ENCODE measurements at places on chromosomes 7 and 10. TPM values are rescaled to one million over a fixed set of nuclear protein-coding genes. Genes with fewer than 3 reads are reported as not detected.

- no peak for DNase-seq
Measured at GRCh38 chr7:28005075-28005846, 175.3 kb downstream of the JAZF1 start.

DNA sequence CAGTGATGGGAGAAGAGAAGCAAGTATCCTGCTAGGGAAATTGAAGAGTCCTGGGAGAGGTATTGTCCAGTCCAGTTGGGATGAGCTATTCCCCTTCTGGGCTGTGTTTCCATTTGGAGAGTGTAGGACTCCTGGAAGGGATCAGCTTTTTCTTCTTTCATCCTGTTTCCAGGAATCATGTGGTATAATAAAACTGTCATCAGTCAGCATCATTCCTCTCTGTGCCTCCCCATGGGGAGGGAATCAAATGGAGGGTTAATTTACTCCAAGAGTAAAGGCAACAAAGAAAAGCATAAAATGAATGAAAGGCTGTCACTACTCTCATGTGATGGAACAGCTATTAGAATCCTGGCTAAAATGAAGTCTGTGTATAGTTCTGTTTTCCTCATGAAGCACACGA is 429.9 kb downstream of the SORCS3 start:
- no peak for DNase-seq

DNA sequence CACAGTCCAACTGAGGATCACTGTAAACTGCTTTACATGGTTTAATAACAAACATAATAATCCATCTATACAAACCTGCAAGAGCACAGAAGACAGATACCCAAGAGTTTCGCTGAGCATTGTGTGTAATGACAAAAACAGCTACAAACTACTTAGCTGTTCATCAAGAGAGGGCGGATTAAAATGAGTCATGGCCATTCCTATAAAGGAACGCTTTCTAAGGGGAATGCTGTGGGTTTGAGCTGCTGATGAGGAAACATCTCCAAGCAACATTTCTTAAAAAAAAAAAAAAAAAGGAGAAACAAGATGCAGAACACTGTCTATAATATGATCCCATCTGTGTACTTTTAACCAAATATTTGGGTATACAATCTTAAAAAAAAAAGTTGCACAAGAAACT is 33.8 kb downstream of the VOPP1 start:
- DNase-seq = no peak

- no peak for DNase-seq
Measured at GRCh38 chr10:122567056-122567660, 6.6 kb downstream of the DMBT1 start.

DNA sequence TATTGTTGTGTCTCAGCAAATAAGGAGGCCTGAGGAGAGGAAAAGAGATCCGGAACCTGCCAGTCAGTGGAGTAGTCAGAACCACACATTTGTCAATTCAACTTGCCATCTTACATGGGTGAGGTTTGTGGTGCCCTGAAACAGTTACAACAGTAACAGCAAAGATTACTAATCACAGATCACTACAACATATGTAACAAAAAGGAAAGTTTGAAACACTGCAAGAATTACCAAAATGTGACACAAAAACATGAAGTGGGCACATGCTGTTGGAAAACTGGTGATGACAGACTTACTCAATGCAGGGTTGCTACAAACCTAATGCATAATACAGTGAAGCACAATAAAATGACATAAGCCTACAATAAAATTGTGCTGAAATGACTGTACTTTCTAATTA is 89.4 kb downstream of the LRRN3 start:
- no peak for DNase-seq

DNA sequence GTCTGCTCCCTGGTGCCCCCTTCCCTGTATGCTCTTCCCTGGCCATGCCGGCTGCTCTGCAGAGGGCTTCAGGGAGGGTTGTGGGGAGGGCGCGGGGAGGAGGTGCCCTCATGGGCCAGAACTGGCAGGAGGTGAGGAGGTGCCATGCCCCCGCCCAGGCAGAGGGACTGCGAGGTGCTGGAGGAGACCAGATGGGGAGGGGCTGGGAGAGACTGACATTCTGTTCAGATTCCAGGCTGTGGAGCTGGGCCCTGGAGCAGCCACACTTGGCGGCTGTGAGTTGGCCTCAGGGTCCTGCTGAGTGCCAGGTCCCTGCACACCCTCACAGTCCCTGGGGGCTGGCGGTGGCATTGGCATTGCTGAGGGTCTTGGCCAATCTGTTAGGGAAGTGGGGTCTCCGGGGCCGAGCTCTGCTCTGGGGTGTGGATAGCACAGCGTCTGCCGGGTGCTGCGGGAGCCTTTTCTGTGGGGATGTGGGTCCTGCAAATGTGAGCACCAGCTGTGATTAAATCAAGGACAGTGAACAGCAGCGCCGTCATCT is 25.4 kb downstream of the INPP5A start:
- DNase-seq = no peak

- DNase-seq = no peak
Measured at GRCh38 chr10:27536437-27536836, 32.3 kb downstream of the RAB18 start.

GRCh38 chr7:89072081-89072480 is 276.5 kb upstream of the TEX47 start:
- no peak for DNase-seq

GRCh38 chr10:90969121-90969534 is 48.2 kb upstream of the ANKRD1 start:
- no peak for DNase-seq

GRCh38 chr10:69056129-69056528 is 31.8 kb upstream of the SRGN start:
- no peak for DNase-seq

- DNase-seq = peak; percentile 56
Measured at GRCh38 chr7:44460325-44460724, 30.1 kb downstream of the NUDCD3 start.

DNA sequence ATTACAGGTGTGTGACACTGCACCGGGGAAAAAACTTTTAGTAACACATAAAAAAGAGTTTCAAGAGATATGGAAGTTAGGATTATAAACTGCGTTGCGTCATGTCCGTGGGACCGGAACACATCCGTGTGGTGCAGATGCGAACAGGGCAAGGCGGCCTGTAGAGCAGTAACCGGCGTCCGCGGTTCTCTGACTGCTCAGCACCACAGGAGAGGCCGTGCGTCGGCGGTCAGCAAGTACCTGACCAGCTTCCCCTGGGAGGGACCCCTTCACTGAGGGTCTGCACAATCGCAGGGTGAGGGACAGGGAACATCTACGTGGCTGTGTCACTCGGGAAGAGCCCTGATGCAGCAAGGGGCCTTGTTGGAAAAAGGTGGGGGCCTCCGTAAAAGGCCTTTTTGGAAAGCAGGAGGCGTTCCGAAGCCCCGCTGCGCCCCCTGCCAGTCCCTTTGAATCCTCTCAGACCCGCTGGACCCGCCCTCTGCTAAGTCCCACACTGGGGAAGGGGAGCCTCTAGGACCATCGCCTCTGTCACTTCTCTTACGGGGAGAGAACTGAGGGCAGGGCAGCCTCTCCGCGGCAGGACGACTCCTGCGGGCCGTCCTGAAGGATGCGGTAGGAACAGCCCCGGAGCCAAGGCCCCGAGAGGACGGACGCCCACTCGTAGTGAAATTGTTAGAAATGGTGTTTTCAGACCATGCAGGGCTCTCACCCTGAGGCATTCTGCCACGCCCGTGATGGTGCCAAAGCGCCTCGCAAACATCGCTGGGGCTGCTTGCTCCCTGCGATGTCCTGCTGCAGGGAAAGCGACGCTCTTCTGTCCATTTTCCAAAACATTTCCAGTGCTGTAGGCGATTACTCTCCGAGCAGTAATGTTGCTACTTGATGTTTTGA is 771.6 kb upstream of the COBL start:
- DNase-seq = no peak

- no peak for DNase-seq
Measured at GRCh38 chr7:51316666-51317581, at the start of gene COBL. COBL (minus strand) TSS chr7:51316809; CDS start chr7:51316633, 176 bp downstream.

DNA sequence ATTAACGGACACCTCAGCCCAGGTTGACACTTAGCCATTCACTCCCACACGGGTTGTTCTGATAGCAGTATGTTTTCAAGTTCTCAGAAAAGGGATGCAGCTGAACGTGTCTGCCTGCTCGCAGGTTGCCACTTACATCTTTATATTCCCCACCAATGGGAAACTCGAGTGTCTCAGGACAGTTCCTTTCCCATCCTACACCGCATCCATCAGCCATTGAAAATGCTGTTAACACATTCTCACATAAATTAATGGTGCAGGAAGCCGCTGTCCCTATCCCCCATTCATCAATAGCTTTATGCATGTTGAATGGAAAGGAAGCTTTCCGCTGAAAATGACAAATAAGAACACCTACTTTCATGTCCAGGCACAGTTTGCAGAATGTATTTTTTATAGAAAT is 1.7 kb upstream of the FGFR2 start:
- no peak for DNase-seq

DNA sequence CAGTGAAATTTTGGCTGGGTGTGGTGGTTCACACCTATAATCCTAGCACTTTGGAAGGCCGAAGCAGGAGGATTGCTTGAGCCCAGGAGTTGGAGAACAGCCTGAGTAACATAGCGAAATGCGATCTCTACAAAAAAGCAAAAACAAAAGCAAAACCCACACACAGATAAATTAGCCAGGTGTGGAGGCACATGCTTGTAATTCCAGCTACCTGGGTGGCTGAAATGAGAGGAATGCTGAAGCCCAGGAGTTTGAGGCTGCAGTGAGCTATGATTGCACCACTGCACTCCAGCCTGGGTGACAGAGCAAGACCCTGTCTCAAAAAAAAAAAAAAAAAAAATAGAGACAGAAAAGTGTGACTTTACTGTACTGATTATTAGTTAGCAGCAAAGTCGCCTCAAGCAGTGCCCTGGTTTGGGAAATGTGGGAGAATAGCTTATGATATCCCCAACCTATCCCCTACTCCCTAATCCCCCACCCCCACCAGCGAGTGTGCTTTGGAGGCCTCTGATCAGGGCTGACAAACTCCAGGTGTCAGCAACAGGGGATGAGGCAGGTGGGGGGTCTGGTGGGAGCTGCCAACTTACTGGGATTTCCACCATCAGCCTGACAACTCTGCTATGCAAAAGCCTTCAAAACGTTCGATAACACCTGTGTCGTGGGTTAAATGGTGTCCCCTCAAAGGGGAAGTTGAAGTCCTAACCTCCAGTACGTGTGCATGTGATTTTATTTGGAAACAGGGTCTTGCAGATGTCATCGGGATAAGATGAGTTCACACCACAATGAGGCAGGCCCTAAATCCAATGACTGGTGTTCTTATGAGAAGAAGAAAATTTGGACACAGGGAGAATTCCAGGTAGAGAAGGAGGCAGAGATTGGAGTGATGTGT is 124.7 kb upstream of the SDK1 start:
- no peak for DNase-seq

DNA sequence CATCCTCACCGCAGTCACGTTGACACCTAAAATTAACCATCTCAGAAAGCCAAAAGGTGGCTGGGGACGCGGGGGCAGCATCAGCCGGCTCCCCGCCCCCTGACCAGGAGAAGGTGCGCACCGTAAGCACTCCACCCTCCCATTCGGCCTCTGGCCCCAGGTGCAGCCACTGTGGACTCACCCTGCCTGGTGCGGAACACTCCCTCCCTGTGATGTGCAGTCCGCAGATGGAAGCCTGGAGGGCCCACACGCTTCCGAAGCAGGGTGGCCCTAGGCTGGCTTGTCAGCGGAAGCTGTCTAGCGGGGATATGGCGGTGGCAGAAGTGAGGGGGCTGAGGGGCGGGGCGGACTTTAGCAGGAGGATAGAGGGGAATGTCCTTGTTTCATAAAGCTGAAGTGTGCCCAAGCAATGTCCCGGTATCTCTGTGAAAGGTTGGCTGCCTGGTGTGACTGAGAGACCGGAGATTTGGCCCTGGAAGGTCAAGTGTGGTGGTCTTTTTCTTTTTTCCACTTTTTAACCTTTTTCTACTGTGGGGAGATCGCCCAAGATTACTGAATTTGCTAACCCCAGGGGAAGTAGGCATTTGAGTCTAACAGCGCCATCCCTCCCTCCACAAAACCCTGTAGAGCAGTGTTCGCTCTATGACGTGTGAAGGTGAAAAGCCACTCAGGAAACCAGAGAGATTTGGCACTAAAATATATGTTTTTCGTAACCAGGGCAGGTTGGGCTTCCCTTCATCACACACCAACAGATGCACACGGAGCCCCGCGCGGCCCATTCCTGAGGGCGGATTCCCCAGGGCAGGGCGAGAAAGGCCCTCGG is 74.7 kb downstream of the CXCL12 start:
- DNase-seq = no peak

DNA sequence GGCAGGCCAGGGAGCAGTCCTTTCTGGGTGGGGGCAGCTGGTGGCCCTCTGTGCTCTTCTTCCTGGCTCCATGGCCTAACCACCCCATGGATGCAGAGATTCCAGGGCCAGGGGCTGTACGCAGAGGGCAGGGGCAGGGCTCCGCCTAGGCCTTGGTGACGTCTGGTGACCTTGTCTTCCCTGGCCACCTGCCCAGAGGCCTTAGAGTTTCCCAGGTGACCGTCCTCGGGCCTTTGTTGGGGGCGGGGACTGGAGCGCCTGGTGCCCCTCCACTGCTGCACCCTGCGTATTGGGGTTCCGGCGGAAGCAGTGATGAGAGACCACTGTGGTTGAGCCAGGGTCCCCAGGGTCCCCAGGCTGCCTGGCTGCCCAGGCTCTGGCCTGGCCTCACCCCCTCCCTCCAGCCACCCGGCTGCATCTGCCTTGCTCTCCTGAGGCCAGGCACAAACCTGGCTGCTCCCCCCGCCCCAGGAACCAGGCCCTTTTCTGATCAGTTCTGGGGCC is 10.3 kb downstream of the PWWP2B start:
- no peak for DNase-seq

GRCh38 chr7:117596134-117596533 is 116.3 kb downstream of the CFTR start:
- no peak for DNase-seq

- no peak for DNase-seq
Measured at GRCh38 chr7:159022238-159022993, 122.3 kb downstream of the VIPR2 start.

GRCh38 chr10:66983475-66983818 is 57.6 kb downstream of the LRRTM3 start:
- DNase-seq = no peak

DNA sequence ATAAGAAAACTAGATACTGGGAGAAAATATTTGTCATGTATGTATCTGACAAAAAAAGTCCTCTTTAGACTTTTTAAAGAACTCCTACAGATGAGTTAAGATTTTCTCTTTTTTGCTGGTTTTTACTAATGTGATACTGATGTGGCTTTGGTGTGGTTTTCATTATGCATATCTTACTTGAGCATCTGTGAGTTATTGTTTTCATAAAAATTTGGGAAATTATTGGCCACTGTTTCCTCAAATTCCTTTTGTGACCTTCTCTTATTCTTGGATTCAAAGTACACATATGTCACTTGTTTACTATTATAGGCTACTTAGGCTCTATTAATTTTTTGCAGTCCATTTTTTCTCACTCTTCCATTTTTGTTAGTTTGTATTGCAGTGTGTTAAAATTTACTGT is 89.0 kb downstream of the PPP1R9A start:
- DNase-seq = no peak

GRCh38 chr7:45973725-45974532 is 52.9 kb upstream of the IGFBP3 start:
- no peak for DNase-seq

- no peak for DNase-seq
Measured at GRCh38 chr10:101451261-101451660, 97.3 kb downstream of the BTRC start.

The FAM180A gene
- not detected for total RNA-seq

The ACSM6 gene
- total RNA-seq = not detected

The LIPJ gene
- total RNA-seq = not detected

The CALY gene
- 0.92 TPM for total RNA-seq

The PDE6C gene
- total RNA-seq = not detected
